ENCODE measurements at places on chromosomes 6 and 20.
A peak's percentile ranks its signal among the peaks of the same experiment; 100 is the strongest.

DNA sequence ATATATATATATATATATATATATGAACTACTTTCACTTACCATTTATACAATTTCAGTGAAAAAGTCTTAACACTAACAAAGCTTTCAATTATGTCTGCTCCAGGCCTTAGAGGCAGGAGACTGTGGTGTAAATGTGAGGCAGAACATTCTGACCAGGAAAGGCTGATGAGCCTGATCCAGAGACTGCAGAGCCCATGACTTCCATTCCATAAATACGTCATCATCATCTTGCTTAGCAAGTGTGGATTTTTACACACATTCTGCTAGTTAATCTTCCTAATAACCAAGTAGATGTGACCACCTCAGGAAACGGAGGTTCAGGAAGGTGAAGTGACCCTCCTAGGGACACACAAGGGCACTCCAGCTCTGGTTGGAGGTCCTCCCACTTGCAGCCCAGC lies 14.9 kb downstream of the TRERF1 start:
- DNase-seq = no peak

DNA sequence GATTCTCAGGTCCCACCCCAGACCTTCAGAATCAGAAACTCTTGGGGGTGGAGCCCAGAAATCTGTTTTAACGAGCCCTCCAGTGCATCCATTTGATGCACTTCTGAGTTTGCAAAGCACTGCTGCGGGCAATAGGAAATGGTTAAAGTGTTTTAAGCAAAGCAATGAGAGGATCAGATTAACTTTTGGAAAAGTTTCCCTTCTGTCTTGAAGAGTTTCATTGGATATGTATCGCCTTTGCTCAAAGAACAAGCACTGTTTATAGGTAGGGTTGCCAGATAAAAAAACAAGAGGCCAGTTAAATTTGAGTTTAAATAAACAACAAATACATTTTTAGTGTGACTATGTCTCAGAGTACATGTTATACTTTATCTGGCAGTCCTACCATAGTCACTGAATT lies 226.0 kb downstream of the BMP7 start:
- no peak for DNase-seq

GRCh38 chr6:39018103-39018502 lies 30.5 kb upstream of the GLP1R start:
- no peak for DNase-seq

DNA sequence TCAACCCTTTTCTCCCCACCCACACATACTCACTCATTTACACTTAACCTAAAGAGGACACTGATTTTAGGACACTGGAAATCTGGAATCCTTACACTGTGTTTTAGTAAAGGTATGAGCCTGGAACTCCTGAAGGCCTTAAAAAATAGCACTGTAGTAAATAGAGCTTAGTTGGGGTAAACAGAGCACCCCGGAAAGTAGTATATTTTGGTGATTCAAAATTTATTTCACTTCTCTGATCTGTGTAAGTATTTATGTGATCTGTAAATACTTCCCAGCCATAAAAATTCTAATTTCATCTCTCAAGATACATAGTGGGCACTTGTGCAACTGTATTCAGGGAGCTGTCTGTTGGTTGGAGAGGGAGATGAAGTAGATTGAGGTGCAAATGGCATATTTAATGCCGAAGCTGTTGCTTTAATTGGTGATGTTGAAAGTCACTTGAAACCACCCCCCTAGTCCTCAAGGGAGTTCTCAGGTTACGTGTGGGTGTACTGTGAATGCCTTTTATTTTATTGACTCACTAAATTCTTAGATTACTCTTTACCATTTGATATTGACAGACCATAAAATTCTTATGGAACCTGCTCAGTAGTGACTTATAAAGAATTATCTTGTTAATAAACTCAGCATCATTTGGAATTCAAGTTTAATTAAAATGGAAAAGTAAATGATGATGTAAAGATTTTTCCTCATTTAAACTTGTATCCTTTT lies 154.9 kb downstream of the SOX4 start:
- DNase-seq = no peak

DNA sequence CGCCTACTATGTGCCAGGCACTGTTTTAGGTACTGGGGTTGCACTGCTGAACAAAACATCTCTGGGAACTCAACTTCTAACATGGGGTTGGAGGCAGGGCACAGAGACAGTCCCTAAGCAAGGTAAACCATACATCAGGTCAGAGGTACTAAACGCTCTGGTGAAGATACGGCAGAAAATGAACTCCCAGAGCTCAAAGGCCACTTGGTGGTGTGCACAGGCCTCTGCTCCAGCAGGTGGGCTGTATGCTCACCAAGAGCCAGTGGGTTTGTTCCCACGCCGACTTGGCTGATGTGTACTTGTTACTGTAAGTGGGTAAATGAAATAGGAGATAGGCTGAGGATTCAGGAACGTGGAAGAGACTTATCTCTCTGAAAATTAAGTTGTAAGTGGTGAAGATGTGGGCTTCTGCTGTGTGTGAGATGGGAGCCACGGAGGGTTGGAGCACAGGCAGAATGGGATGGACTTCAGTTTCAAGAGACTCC lies 133.4 kb downstream of the PREX1 start:
- no peak for DNase-seq

DNA sequence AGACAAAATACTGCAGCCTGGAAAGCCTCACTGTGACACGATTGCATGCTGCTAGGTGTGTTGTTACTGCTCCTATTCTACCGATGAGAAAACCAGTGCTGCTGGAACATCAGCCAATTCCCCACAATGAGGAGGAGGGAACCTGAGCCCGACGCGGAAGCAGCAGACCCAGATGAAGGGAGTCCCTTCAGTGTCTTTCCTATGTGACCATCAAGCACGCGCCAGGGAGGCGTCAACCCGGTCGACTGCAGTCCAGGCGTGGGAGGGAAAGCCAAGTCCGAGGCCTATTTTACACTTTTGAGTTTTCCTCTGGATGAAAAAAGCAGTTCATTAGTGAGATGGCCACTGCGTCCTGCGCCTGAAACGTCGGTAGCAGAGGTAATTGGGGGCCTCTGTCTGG lies 63.3 kb downstream of the STK35 start:
- no peak for DNase-seq

DNA sequence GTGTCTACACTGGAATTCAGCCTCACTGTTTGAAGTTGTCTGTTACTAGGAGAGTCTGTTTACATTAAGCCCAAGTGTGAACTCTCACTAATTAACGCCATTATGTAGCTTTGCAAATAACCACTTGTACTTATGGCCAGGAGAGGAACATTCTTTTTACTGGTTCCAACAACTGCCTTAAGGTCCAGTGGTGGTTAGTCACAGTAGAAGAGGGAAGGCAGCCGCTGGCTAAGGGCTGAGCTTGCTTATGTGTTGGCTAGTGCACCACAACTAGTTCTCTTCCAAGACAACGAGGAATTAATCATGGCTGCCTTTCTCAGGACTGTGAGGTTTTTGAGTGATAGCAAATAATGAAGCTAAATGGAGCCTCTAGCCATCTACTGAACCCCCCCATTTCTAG lies 14.9 kb upstream of the SLC22A23 start:
- DNase-seq = no peak

DNA sequence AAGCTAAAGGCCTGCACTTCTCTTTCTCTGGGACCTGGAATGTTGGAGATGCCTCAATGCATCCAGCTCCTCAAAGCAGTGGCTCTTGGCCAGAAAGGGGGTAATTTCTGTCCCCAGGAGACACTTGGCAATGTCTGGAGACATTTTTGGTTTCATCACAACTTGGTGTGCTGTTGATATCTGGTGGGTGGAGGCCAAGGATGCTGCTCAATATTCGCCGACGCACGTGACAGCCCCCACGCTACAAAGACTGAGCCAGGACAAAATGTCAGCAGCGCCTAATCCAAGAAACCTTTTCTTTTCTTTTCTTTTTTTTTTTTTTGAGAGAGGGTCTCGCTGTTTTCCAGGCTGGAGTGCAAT lies 79.8 kb downstream of the SULF2 start:
- no peak for DNase-seq

DNA sequence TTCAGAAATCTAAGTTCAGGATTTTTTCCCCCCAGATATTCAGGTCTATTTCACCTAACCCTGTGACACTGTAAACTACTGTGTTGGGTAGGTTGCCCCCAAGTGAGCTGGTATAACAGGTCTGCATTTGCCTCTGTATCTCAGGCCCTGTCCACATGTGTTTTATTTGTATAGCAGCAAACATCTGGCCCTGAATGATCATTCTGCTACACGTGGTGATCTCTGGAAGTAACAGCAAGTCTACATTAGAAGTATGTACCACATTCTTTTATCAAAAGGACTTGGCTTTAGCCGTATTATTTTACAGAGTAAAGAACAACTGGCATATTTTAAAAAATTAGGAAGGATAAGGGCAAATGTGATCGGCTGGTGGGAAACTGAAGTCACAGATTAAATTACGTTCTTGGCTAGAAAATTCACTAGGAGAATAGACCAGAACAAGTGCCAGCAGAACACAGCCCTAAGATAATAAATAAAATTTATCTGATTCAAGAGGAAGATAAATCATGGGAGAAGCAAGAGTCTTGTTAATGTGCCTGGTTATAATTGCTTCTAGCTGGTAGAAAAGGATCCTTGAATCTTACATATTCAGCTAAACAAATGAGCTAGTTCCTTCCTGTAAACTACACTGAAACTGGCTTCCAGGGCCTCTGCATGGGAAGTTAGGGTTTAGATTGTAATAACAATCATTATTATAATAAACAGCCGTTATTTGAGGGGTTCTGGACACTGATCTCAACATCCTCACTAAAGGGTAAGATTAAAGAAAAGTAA lies 192.1 kb downstream of the SAMD5 start:
- DNase-seq = no peak

DNA sequence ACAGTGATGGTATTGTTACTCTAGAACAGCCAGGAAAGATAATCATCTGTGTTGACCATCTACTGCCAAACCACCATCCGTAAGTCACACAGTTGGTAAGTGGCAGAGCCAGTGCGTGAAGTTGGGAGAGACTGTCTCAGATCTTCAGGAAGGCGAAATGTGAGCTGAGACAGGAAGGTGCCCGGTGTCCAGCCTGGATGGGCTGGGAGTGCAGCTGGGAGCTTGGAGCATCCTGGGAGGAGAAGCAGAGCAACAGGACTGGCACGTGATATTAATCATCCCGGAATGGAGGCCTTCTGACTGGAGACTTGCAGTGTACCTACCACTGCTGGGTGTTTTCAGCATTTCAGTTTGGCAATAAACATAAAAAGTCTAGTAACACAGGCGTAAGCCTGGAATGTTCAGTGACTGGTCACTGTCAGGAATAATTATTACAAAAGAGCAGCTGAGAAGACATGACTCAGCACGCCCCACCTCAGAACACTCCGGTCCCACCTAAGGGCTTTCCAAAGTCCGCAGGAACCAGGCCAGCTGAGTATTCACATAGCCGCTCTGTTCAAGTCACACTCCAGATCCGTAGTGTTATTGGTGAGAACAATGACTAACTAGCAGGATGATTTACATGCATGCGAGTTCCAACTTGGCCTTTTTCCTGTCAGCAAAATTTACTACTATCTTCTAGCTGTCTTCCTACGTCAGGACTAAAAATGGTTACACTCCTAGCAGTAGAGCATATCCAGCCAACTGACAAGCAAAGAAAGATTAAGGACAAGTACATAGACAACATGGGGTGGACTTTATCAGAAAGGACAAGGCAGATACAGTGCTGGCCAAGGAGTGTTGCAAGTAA lies 45.1 kb upstream of the PNRC1 start:
- DNase-seq = no peak

DNA sequence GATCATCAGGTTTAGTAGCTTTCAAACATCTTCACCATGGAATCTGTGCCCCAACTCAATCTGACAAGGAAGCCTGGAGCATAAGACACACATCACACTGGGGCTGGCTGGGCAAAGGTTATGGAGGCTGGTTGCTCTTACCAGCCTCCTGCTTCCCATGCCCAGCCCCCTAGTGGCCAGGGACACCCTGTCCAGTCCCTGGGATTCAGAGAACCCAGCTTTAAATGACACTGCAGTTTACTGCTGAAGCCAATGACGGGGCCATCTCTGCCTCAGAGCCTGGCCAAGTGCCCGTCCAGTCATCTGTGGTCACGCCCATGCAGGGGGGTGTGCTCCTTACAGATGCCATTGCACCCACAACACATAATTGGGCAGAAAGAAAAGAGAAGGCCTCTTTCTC lies 272.9 kb downstream of the SMOC2 start:
- DNase-seq = no peak

DNA sequence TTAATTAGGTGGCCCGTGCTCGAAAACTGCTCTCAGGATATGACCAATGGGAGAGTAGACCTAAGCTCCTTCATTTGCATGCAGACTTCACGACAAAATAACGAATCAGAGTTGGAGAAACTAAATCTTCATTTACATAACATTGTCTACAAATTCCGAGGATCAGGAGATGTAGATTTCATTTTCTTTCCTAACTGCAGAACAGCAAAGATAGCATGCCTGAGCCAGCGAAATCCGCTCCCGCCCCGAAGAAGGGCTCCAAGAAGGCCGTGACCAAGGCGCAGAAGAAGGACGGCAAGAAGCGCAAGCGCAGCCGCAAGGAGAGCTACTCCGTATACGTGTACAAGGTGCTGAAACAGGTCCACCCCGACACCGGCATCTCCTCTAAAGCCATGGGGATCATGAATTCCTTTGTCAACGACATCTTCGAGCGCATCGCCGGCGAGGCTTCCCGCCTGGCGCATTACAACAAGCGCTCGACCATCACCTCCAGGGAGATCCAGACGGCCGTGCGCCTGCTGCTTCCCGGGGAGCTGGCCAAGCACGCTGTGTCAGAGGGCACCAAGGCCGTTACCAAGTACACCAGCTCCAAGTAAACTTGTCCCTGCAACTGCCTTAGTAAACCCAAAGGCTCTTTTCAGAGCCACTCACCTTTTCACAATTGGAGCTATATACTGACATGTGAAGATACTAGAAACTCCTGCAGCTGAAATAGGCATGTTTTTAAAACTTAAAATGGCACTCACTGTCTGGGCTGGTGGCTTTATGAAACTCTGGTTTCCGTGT lies 96.5 kb downstream of the HFE start:
- peak; percentile 22 for DNase-seq

DNA sequence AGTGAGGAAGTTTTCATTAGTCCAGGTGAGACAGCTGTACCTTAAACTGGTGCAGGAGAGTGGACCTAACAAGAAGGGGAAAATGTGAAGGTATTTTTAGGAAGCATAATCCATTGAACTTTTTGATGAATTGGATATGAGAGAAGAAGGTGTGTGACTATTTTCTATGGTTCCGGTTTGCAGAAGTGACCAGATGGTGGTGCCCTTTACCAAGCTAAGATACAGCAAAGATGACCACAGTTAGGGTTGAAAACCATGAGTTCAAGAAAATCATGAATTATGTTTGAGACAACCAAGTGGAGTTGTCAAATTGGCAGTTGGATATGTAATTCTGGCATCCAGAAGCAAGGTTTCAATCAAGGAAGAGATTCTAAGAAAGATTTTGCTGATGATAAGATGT lies 61.9 kb upstream of the NRSN1 start:
- no peak for DNase-seq

DNA sequence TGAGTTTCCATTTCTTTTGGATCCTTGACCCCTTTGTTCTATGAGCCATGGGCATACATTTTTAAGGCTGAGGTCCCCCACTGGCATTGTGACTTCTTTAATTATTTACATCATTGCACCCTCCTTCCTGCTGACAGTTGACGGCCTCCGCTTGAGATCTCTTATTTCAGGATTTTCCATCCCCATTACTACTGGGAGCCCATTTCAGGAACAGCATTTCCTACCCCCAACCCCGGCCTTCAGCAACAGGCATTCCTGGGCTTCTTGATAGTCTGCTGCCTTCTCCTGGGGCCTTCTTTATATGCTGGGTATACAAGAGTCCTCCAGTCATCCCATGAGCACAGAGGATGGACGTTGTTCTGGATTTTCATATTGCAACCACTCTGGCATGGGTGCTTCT lies 3.8 kb downstream of the ULBP1 start:
- no peak for DNase-seq

GRCh38 chr20:44723391-44723790 lies 8.2 kb downstream of the CCN5 start:
- no peak for DNase-seq
